ENCODE measurements at places on chromosomes 4 and X.

DNA sequence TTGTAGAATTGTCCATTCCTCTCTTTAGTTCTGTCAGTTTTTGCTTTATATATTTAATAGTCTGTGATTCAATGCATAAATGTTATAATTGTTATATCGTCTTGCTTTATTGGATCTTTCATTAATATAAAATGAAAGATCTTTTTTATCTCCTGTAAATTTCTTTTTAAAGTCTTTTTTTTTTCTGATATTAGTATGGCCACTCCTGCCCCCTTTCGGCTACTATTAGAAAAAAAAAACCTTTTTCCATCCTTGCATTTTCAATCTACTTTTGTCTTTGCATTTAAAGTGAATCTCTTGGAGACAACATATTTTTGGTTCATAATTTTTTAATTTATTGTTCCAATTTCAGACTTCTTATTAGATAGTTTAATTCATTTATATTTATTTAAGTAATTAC lies 677.4 kb upstream of the NDST4 start:
- no peak for DNase-seq

- no peak for DNase-seq
Measured at GRCh38 chr4:171015441-171015840, 797.8 kb upstream of the GALNTL6 start.

DNA sequence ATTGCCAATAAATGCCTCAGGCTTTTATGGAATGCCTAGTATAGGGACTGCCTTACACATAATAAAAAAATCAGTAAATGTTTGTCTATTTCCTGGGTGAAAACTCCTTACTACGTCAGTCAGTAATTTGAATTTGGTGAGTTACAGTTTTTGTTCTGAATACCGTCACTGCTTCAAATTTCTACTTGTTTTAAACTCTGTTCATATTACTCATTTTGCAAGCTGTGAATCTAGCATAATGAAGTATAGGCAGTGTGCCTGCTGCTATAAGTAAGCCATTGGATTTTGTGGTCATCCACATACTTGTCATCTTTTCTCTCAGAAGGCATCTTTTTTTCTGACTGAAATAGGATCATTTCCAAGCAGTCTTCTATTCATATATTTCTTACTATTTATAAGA lies 43.1 kb downstream of the SYNPO2 start:
- no peak for DNase-seq

GRCh38 chrX:152658302-152658701 lies 20.6 kb downstream of the GABRQ start:
- no peak for DNase-seq

DNA sequence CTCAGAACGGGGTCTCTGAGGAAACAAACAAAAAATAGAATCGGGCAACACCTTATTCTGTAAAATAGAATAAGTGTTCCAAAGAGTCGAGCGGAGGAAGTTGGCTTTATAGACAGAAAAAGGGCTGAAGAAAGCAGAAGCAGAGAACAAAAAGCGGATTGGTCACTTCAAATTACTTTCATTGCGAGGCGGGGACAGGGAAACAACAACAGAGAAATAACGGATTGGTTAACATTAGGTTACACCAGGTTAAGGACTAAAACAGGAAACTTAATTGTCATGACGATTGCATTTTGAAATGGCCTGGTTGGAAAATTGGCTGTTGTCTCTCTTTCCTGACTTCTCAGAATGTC lies 433 bp upstream of the COQ2 start:
- no peak for DNase-seq

DNA sequence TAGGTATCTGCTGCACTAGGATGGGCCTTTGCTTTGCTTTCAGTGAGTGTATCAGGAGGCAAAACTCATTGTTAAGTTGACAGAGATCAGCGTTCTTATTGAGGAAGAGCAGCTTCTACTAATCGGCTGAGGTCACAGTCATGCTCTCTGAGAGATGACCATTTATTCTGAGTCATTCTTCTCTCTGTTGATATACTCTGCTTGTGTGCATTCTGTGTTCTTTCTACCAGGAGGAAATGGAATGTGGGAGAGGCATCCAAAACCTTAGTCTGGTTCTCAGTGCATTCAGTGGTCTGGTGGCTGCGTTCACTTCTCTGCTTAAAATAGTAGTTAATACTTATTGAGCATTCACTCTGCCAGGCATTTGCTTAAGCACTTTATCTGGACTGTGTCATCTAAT lies 66.2 kb downstream of the RRAGB start:
- DNase-seq = no peak

DNA sequence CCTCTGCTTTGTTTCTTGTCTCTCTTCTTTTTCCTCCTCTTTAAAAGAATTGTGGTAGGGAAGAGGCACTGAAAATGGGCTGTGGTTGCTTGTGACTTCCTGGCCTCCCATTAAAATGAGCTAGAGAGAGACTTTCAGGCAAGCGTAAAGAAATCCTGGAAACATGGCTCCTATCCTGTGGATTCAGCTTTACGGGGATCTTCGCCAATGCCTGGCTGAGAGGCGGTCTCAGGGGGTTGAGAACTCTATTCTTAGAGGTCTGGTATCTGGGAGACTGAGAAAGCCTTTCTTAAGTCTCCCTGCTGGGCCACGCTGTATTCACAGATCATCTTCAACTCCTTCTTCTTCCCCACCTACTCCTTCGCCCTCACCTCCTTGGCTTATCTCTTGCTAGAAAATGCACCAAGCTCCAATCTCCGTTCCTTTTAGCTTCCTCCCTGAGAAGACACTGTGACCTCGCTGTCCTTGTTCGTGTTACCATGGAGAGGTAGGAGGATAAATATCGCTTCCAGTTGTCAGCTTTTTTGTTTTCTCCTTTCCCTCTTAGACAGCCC lies 542 bp upstream of the KLF8 start:
- no peak for DNase-seq

- DNase-seq = no peak
Measured at GRCh38 chr4:20679951-20680350, 20.3 kb upstream of the PACRGL start.

DNA sequence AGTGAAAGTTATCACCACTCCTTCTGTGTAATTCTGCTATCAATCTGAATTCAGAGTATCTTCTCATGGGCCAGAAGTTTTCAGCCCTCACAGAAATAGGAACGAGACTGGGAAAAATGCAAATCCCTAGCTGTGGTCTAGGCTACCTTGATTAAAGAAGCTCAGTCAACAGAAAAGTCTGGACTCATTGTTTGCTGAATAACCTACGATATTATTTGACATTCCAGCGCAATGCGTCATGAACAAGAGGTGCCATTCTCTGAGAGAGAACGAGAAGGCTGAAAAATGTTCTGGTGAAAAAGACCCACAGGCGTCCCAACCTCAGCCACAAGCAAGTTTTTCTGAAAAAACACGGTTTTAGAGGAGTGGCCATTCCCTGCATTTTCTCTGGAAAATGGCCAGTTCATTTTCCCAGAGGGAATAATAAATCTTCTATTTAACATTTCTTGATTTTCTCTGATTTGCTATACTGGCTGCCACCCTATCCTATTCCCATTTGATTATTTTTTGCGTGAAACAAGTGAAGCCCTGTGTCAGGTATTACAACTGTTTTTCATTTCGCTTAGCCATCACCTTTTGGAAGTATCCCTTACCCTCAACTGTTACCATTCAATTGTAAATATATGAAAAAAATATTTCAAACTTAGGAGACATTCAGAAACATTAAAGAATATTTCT lies 1117.6 kb upstream of the PRKX start:
- no peak for DNase-seq

DNA sequence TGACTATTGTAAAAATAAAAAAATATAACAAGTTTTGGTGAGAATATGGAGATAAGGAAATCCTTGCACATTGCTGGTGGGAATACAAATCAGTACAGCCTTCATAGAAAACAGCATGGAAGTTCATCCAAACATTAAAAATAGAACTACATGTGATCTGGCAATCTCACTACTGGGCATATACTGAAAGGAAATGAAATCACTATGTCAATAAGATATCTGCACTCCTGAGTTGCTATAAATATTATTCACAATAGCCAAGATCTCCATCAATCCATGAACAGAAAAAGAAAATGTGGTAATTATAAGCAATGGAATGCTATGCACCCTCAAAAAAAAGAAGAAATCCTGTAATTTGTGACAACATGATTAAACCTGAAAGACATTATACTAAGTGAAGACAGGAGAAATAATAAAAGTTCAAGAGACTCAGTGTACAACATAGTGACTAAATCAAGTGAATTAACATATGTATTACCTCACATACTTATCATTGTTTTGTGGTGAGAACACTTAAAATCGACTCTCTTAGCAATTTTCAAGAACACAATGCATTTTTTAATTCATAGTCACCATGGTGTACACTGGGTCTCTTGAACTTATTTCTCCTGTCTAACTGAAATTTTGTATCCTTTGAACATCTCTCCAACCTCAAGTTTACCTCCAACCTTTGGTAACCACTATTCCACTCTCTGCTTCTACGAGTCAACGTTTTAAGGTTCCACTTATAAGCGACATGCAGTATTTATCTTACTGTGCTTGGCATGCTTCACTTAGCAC lies 1703.7 kb upstream of the AGA start:
- DNase-seq = no peak

- no peak for DNase-seq
Measured at GRCh38 chrX:48823053-48823452, 3.3 kb upstream of the ERAS start.

GRCh38 chr4:138090918-138091676 lies 151.1 kb downstream of the SLC7A11 start:
- DNase-seq = no peak

- no peak for DNase-seq
Measured at GRCh38 chr4:77706717-77707116, 101.1 kb downstream of the CXCL13 start.

- DNase-seq = no peak
Measured at GRCh38 chrX:153206425-153207046, 27.5 kb downstream of the MAGEA1 start.

DNA sequence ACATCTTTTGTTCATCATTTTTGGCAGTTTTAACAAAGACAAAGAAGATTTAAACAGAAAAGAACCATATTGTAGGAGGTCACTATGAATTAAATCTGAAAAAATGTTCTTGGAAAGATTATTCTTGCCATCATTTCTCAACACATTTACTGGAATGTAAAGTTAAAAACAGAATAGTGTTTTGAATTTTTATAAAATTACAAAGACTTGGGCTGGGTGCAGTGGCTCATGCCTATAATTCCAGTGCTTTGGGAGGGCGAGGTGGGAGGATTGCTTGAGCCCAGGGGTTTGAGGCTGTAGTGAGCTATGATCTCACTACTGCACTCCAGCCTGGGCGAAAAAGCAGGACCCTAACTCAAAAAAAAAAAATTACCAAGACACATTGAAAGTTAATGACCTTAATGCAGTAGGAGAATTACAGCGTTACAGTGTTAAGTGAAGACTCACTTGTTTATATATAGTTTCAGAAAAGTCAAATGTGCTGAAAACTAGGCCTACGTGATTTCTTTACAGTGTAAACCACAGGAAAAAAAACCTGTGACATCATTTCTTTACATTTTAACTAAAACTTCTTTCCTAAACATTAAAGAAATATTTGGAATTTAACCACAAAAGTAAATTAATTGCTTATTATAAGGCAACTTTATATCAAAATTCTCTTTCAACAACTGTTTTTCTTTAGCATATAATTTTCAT lies 7.9 kb downstream of the FAM13A start:
- no peak for DNase-seq

- DNase-seq = no peak
Measured at GRCh38 chr4:148445860-148446330, 3.7 kb upstream of the NR3C2 start.

DNA sequence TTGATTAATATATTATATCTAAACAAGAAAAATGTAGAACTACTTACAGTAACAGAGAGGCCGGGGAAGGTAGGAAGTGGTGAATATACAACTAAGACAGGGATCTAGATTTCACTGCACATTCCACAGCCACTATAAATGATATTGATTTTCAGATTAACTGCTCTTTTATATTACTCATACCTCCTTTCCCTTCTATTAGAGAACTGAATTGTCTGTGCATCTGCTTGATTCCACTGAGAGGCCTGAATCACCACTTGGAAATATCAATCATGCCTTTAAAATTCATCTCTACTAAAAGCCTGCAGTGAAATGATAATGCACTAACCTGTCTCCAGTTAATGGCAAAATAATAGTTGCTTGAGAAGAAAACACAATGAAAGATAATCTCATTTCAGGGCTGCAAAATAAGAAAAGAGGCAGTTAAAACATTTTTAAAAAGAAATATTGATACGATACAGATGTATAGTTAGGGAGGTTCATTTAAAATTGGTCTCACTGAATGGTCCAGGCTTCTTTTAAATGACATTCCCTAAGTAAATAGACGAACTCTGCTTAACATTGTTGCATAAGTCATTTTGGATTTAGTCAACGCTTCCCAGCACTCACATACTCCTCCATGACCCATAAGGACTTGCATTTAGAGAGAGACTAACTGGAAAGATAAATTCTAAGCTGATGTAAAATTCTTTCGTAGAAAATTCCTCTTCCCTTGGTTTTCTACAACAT lies 3.8 kb downstream of the ANTXR2 start:
- no peak for DNase-seq

- no peak for DNase-seq
Measured at GRCh38 chrX:16924631-16925480, 21.6 kb upstream of the REPS2 start.

DNA sequence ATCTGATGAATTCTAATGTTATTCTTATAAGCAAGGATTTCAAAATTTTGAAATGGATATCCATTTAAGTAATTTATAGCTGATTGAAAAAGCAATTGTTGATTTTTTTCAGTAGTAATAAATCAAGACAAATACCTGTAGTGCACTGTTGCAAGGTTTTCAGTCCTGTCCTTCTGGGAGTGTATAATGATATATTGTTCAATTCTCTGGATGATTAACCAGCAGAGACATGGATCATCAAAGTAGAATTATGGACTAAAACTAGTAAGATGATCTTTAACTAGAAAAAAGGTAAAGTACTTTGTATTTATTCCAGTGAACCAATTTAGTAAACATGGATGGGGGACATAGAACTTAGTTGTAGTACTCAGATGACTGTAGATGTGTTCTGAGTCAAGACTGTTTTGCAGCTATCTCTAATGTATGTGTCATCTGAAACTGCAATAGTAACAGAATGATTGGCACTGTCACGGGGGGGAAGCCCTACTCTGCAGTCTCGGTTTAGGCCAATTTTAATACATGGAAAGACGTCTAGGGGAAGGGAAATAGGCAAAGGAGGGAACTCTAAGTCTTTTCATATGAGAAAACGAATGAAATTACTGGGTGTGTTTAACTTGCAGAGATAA lies 121.9 kb downstream of the GLRA3 start:
- DNase-seq = no peak

- DNase-seq = no peak
Measured at GRCh38 chr4:89539374-89539773, 231.8 kb upstream of the GPRIN3 start.

GRCh38 chr4:54165438-54165837 lies 63.7 kb upstream of the PDGFRA start:
- no peak for DNase-seq

GRCh38 chrX:40167850-40168479 lies 70.2 kb upstream of the BCOR start:
- DNase-seq = peak; percentile 24

GRCh38 chrX:14496674-14497073 lies 32.7 kb upstream of the GLRA2 start:
- no peak for DNase-seq

All from memory B cell (primary cell).